Fibroblast of skin of right quadriceps (primary cell): ENCODE measurements at places on chromosomes 1 and 21.

DNA sequence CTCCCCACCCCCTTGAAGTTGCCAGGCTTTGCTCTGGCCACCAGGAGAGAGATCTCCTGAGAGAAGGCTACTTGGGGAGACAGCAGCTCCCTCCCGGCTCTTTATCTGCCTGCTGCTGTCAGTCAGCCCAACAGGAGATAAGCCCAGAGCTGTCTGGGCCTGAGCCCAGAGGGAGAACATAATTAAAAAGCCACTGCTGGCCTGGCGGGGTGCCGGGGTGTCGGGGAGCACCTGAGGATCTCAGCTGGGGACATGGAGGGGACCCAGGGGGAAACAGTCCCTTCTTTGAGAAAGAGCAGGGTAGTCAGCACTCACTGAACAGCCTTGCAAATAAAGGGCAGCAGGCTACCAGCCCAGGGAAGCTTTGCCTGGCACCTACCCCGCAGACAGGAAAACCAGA is 17.9 kb downstream of the VWA5B1 start:
- no peak for DNase-seq

- no peak for DNase-seq
These were observed 194.2 kb upstream of the NFIA start for GRCh38 chr1:60888126-60888525.

DNA sequence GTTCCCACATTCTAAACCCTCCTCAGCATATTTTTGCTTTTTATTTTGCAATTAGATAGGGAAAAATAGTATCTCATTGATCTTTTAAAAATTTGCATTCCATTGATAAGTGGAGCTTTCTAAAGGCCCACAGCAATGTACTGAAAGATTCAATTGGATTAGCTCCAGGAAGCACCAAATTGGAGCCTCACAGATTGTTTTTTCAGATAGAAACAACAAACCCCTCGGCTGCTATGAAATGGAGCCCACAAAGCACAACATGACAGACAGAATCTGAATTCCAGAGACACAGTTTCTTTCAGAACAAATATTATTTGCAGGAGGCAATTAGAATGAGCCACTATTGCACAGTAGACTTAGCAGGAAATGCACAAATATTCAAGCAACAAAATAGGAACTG is 58.9 kb upstream of the KIF26B start:
- no peak for DNase-seq

GRCh38 chr1:198913667-198914066 is 274.8 kb downstream of the PTPRC start:
- peak; percentile 70 for DNase-seq

DNA sequence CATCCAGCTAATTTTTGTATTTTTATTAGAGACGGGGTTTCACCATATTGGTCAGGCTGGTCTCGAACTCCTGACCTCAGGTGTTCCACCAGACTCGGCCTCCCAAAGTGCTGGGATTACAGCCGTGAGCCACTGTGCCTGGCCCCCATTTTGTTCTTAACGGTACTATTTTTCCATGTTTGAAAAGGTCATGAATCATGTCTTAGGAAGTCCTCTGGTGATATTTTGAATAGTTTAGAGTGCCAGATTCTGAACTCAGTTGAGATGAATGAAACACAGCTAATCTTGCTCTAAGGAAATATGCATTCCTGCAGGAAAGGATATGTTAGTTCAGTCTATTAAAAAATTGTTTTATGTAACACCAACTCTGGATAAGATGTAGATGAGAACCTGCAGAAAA is 62.6 kb upstream of the ATP2B4 start:
- DNase-seq = no peak

- peak; percentile 20 for DNase-seq
These were observed 4.1 kb upstream of the TMEM81 start for GRCh38 chr1:205088341-205088740.

- no peak for DNase-seq
These were observed 86.2 kb downstream of the RIPK4 start for GRCh38 chr21:41680444-41681347.

DNA sequence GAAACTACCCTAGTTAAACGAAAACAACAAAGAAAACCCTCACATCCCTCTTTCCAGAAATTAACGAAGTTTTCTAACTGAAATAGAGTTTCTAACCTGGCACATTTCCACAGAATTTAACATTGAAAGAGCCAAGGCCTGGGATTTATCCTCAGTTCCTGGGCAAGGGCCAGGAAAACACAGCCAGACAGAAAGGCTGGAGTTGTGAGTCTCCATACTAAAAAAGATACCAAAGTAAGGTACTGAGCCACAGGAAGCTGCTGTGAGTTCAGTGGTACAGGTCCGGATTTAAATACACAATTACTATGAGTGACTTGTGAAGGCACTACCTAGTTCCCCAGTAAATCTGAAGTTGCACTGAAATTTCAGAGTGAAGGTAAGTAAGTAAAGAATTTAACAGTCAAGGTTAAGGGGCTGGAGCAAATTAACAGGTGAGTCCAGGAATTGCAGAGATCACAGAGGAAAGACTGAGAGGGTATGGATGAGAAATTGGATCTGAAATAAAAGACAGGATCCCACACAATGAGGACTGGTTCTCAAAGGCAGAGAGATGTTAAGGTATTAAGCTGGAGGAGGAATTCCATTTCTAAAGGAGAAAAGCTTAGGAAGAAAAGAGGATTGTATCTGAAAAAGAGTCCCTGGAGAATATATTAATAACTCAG is 905 bp downstream of the LIX1L start:
- peak; percentile 43 for DNase-seq

GRCh38 chr1:215957663-215958062 is 390.6 kb downstream of the KCTD3 start:
- peak; percentile 60 for DNase-seq

GRCh38 chr1:103496014-103496635 is 29.4 kb upstream of the RNPC3 start:
- DNase-seq = peak; percentile 59

DNA sequence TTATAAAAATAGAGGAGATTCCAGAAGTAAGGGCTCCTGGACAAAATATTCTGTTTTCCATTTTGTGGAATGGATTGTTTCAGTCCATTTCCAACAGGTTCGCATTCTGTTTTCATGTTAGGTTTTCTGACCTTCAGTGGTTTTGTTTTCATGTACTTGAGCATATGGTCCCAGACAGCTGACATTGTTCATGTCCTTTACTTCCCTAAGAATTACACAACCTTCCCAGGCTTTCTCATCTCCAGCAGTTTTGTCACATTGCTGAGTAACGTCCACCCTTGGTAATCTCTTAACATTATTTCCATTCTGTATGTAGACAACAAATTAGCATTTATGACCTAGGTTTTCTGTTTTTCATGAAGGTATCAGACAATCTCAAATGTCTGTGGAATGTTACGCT is 21.0 kb upstream of the ERRFI1 start:
- DNase-seq = peak; percentile 49

GRCh38 chr1:26336477-26337205 is 17.3 kb downstream of the CRYBG2 start:
- DNase-seq = no peak

DNA sequence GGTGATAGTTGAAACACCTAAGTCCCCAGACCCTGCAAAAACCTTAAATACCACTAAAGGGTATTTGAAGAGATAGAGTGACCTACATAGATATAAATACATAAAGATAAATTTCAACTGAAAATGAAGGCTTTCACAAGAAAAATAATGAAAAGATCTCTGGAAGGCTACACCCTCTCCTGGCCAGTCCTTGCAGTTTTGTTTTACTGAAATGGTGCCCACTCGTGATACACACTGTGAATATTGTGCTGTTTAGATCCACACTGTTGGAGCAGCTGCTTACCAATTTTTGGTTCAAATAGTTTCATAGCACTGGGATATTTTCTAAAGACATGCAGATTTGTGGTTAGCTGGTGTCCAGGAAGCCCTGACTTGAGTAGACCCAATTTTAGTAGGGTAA is 31.5 kb upstream of the RNF187 start:
- no peak for DNase-seq

- DNase-seq = peak; percentile 46
These were observed 29.0 kb upstream of the PPM1J start for GRCh38 chr1:112744009-112744578.

GRCh38 chr1:110280126-110280525 is 59.1 kb upstream of the RBM15 start:
- no peak for DNase-seq

GRCh38 chr1:226597616-226598454 is 49.3 kb downstream of the STUM start:
- no peak for DNase-seq

DNA sequence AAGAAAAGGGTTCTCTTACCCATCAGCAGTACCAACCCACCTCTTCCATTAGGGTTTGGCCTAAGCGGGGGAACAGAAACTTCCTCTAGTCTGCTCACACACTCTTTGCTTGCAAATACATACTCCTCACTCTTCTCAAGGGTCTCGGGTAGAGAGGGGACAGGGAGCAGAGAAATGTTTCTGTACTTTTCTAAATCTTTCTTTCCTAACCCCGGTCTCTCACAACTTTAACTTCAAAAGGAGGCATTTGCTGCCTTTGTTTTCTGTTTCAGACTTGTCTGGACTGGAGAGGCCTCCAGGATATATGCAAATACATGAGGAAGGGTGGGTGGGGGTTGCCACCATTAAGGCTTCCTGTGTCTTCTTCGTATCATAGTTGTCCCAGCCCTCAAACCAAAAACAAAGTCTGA is 10.5 kb upstream of the LAX1 start:
- DNase-seq = no peak

GRCh38 chr1:78980511-78980910 is 26.0 kb downstream of the ADGRL4 start:
- peak; percentile 2 for DNase-seq

DNA sequence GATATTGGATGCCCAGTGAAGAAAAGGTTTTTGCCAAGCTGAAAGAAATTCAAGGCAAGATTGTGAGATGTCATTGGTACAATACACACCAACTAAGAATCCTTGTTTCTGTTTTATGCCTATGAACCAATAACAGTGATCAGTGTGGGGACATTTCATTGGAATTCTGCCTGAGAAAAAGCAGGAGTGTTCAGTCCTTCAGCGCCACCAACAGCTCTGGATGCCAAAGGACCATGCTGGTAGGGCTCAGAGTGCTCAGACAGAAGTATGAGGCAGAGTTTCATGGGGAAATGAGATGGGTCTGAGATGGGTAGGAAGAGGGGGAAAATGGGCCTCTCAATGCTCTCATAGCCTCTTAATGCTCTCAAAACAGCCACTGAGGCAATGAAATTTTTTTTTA is 56.5 kb downstream of the GABPA start:
- DNase-seq = no peak

GRCh38 chr1:118461154-118461553 is 276.1 kb upstream of the SPAG17 start:
- no peak for DNase-seq

GRCh38 chr1:10710489-10710888 is 86.0 kb downstream of the CASZ1 start:
- DNase-seq = no peak

DNA sequence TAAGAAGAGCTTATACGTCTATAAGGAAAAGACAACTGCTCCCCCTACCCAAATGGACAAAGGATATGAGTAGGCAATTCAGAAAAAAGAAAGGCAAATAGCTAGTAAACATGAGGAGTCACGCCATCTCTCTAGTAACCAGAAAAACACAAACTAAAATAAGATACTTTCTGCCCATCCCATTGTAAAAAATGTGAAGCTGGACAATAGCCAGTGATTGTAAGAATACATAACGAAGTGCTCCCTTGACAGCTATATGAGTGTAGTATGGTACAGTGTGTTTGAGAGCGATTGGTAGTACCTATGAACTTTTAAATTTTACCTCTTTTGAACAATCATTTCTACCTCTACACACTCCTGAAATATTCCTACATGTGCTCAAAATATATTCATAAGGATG is 7.5 kb upstream of the GJA8 start:
- no peak for DNase-seq

GRCh38 chr1:117732065-117732797 is 126.4 kb downstream of the TENT5C start:
- DNase-seq = no peak

GRCh38 chr1:59752556-59753414 is 62.0 kb upstream of the HOOK1 start:
- DNase-seq = no peak

GRCh38 chr1:243548516-243548915 is 292.7 kb downstream of the SDCCAG8 start:
- DNase-seq = peak; percentile 13

DNA sequence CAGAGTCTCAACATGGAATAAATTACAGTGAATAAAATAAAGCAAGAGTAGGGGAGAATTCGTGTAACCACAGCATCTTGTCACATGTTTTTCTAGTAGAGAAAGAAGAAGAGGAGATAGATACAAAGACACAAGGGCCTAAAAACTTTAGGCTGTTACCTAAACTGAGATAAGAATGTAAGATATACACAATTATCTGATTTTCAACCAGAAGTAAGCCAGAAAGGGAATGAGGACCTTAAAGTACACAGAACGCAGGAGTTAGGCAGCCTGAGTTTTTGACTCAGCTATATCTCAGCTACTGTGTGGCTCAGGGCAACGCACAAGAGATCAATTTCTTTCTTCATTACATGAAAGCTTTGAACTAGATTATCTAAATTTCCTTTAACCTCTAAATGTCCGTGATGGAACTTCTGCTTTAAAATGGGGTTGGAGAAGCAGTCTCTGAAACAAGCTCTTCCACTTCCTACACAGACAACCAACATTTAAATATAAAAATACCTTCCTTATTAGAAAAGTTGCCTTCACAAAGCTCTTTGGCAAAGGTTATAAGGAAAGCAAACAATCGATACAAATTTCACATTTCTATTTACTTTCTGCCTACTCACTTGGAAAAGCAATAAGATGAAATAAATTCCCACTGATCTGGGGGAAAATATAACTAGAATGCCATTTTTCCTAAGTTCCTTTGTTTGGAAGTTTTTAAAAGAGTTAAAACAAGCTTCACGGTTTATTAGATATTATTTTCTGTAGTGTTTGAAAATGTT is 5.2 kb upstream of the RGS13 start:
- DNase-seq = no peak

DNA sequence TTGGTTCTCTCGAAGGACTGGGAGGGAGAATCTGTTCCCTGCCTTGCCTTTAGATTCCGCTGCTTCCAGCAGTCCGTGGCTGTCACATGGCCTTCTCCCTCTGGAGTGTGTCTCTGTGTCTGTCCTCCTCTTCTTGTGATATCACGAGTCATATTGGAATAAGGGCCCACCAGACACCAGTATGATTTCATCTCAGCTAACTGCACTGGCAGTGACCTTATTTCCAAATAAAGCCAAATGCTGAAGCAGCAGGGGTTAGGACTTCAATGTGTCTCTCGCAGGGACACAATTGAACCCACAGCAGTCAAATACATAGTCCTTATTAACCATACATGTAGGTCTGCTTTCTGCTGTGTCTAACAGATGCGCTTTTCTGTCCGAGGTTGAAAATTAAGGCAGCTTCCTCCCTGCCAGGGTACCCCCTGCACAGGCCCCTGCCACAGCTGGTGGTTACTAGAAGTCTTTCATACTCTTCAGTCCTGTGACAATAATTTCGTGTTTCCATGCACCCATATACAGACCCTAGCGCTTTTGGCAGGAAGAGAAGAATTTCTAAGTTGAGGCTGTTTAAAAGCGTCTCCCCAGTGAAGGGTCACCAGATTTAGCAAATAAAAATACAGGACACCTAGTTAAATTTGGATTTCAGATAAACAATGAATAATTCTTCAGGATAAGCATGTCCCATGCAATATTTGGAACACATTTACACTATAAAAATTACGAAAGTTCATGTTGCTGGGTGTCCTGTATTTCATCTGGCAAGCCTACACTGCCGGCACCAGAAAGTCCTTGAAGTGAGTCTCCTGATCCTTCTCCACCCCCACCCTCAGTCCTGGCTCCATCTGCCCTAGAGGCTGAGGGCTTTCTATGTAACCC is 182.1 kb downstream of the ETS2 start:
- DNase-seq = no peak
